Stimulated activated CD8-positive, alpha-beta memory T cell treated with anti-CD3 and anti-CD28 coated beads, Interleukin-2, amount 100 ng/mL, for 1 hour (primary cell): ENCODE measurements at places on chromosomes 13 and 19.

DNA sequence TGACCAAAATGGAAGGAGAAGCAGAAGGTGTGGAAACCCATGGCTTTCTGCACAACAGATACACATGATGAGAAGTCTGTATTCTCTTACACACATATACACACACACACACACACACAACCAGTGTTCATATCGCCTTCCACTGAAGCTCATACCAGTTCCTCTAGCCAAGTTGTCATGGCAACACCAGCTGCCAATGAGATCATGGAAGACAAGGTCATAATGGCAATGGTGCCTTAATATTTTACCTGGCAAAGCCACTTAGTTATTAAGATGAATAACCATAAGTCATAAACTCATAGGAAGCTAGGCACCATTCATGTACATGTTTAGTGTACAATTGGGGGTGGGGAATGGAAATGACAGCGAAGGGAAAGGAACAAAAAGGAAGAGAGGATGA is 2.6 kb upstream of the DHRS12 start:
- DNase-seq: no peak

DNA sequence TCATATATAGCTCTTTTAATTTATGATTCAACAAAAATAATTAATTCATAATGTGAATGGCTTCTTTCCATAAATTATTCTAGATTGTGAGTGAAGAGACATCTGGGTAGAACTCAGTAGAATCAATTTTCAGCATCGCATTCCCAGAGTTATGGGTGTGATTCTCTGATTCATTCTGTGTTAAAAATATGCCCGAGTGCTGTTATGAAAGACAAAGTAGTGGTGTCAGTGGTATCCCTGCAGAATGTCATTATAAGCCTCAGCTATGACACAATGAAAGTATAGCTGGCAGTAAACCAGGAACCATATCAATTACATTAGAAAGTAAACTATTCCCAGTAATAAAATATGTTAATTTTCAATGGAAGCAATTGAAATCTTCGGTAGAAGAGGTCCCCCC is 480.5 kb upstream of the SLITRK1 start:
- no peak for DNase-seq

- no peak for DNase-seq
Observed at GRCh38 chr13:98649861-98650260, 73.0 kb upstream of the STK24 start.

- no peak for DNase-seq
Observed at GRCh38 chr19:33432015-33432414, 58.5 kb downstream of the CEBPG start.

DNA sequence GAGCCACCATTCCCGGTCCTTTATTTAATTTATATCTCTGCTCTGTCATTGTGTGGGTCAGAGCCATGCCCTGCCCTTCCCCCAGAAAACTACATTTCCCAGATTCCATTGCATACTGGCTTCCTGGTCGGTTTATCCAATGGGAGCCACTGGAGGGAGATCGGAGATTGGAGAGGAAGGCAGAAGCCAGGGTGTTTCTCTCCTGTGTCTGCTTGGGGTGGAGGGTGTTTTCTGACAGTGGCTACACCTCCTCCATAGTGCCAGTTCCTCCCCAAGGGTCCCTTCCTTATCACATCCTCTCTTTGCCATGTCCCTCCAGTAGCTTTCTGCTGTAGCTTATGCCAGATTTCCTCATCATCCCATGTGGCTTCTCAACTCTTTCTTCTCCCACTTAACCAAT is 19.0 kb downstream of the OLFM2 start:
- DNase-seq: no peak
